SW480 (cell line): ENCODE measurements at places on chromosomes 13 and 19.

- DNase-seq = no peak
These were observed 32.2 kb downstream of the MTRF1 start for GRCh38 chr13:41231025-41231677.

DNA sequence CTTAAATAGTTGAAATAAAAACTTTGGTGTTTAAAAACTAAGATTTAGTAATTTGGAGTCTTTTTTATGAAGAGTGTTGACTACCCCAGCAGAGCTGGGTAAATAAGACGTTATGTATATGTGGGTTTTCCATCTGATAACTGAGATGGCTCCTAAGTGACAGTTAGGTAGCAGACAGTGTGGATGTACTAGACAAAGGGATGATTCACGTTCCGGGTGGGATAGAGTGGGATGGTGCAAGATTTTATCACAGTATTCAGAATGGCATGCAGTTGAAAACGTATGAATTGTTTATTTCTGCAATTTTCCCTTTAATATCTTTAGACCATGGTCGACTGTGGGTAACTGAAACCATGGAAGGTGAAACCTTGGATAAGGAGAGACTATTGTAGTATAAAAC is 50.4 kb downstream of the NAA16 start:
- DNase-seq = no peak

DNA sequence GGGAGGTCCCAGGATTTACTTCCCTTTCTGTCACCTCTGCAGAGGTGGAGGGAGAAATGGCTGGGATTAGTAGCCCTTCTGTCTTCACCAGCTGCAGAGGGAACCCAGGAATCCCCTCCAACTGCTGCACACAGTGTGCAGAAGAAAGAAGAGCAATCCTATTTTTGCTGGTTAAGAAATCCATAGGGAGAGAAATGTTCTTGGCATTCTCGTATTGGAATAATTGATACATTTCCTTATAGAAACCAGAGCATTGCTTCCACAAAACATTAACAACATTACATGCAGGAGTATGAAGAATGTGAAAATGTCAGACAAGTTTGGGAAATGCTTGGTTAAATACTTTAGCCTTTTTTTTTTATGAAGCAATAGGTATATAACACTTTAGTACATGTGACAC is 48.3 kb upstream of the KLF12 start:
- DNase-seq = no peak

GRCh38 chr13:38898481-38898880 is 92.2 kb downstream of the STOML3 start:
- DNase-seq = no peak

- peak; percentile 36 for DNase-seq
These were observed 654 bp downstream of the STAP2 start for GRCh38 chr19:4337906-4338440.

DNA sequence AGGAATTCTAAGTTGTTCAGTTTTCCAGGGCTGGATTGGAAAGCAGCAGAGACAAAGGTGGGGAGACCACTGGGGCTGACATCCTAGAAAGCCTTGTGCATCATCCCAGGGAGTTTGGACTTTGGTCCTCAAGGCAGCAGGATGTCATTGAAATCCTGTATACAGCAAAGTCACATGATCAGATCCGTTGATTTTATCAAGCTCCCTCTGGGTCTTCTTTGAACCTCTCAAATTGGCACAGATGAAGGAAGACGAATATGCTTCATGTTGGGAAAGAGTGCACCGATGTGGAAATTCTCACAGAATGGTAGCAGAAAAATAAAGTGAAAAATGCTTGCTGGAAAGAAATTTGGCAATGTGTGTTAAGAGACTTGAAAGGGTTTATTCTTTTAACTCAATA is 149.8 kb upstream of the TMTC4 start:
- DNase-seq = no peak

GRCh38 chr13:76621705-76622104 is 264.5 kb downstream of the KCTD12 start:
- DNase-seq = no peak

GRCh38 chr13:57018915-57019314 is 121.8 kb upstream of the PRR20A start:
- no peak for DNase-seq

GRCh38 chr19:13493516-13494310 is 12.6 kb downstream of the CACNA1A start:
- DNase-seq = no peak

DNA sequence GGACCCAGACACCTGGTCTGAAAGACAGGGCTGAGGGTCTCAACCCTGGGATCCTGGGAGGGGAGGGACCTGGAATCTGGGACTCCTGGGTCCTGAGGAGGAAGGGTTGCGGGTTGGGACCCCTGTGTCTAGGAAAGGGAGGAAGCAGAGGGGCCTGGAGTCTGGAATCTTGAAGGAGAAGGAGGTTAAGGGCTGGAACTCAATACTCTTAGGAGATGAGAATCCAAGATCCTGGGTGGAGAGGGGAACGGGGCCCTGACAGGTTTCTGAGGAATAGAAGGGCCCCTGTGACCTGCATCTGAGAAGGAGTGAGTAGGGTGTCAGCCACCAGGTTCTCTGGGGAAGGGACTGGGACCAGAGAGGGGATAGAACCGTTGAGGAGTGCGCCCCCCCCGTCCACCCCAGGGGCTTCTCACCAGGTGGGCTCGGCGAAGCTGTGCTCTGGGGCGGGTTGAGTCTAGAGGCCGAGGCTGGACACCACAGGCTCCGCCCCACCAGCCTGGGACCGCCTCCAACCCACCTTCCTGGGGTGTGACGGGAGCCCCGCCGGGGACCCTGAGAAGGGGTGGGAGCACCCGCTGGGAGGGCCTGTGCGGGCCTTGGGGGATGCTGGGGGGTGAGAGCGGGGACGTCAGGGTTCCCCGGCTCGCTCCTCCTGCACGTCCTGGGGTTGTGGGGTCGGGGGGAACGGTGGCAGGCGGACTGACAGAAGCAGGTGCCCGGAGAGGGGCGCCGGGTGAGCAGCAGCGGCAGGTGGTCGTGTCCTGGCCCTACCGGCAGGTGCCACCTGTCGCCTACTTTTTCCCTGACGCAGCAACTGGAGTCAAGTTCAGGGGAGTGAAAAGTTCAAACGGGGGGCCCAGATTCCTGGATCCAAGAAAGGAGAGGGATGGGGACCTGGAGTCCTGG is at the start of gene MAMSTR:
Gene MAMSTR, minus strand, starts transcription at position 463 of the 909 bp plus-strand sequence. CDS start 694 bp downstream, outside the sequence.
- no peak for DNase-seq

DNA sequence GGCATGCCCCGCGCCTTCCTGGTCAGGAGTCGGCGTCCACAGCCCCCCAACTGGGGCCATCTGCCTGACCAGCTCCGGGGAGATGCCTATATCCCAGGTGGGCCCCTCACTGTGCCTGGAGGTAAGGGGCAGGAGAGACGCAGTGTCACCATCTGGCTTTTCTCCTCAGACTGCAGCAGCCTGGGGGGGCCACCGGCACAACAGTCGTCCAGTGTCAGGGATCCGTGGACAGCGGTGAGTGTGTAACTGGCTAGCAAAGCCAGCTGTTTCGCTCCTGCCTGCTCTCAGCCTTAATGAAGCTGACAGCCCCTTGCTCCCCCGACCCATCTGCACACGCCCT is 227 bp downstream of the OVOL3 start:
- DNase-seq = no peak

DNA sequence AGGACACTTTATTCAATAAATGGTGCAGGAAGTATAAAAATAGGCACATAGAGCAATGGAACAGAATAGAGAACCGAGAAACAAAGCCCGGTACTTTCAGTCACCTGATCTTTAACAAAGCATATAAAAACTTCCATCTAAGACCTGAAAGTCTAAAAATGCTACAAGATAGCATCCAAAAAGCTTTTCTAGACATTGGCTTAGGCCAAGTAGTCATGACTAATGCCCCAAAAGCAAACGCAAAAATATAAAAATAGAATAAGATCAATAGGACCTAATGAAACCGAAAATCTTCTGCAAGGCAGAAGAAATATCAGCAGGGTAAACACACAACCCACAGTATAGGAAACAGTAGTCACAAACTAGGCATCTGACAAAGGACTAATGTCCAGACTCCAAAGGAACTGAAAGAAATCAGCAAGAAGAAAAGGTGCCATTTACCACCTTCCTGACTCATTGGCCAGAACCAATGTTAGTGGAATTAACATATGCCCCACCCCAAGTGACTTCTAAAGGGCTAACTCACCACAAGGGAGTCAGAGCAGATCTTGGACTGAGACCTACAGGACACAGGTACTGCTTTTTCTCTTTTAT is 40.8 kb upstream of the CEACAM21 start:
- peak; percentile 16 for DNase-seq

DNA sequence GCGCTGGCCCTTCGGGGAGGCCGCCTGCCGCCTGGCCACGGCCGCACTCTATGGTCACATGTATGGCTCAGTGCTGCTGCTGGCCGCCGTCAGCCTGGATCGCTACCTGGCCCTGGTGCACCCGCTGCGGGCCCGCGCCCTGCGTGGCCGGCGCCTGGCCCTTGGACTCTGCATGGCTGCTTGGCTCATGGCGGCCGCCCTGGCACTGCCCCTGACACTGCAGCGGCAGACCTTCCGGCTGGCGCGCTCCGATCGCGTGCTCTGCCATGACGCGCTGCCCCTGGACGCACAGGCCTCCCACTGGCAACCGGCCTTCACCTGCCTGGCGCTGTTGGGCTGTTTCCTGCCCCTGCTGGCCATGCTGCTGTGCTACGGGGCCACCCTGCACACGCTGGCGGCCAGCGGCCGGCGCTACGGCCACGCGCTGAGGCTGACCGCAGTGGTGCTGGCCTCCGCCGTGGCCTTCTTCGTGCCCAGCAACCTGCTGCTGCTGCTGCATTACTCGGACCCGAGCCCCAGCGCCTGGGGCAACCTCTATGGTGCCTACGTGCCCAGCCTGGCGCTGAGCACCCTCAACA is 1.2 kb downstream of the F2RL3 start:
- DNase-seq = no peak

DNA sequence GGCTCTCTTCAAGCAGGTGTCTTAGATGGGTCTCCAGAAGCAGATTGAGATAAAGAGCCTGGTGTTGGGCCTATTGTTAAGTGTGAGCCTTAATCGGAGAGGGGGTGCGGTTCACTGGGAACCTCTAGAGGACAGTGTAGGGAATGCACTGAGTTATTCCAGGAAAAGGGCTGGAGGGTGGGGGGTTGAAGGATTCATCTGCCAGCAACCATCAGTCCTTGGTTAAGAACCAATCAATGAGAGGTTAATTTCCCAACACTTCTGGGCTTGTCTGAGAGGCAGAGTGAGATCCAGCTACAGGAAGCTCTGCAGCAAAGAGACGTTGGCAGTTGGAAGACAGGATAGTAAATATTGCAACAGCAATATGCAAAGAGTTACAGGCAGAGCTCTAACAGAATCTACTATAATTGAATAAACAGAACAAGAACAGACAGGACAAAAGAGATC is 28.7 kb downstream of the CYP4F2 start:
- peak; percentile 54 for DNase-seq

- no peak for DNase-seq
These were observed 11.4 kb downstream of the GPR180 start for GRCh38 chr13:94613051-94613450.

DNA sequence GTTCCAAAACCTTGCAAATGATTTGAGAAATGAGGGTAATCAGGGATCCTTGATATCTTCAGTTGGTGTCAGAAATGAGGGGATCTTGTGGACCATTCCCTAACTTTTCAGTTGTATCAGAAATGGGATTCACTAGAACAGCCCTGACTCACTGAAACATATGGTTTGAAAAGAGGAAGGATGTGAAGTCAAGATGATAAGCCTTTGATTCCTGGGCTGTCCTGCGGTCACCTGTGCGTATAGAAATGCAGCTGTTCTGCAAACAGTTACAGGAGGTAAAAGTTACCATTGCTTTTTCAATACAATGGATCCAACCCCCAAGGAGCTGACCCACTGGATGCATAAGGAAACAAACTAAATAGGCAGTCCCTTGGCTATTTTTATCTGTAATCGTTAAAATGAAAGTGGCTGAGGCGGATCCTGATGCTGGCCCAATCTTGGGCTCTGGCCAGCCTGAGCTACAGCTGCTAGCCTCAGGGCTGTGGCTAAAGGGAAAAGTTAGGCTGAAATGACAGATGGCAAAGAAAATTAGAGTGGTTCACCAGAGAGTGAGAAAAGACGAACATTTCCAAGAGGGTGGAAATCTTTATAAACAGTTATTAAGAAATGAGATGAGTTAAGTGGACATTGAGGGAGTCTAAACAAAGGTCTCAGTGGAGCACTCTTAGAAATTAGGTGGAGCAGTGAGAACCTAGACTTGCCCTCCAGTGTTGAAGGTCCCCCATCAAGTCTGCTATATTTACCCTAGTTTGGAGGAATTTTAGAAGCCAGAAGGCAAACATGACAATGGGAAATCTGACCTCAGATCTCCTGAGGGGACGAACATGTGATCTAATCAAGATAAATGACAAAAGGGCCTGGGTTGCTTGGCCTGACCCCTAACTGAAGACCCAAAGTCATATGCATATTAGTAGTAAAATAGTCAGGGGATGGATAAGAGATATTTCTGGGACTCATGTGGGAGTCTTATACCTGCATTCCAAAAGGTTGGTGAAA is 7.6 kb downstream of the SIGLECL1 start:
- no peak for DNase-seq

- DNase-seq = no peak
These were observed 113.5 kb upstream of the PABPC3 start for GRCh38 chr13:24982333-24982999.

- peak; percentile 32 for DNase-seq
These were observed 7.9 kb upstream of the JUNB start for GRCh38 chr19:12783291-12783848.

GRCh38 chr19:16376649-16377048 is 52.0 kb downstream of the KLF2 start:
- DNase-seq = no peak

- DNase-seq = no peak
These were observed 111.5 kb upstream of the ZNF507 start for GRCh38 chr19:32233885-32234284.

DNA sequence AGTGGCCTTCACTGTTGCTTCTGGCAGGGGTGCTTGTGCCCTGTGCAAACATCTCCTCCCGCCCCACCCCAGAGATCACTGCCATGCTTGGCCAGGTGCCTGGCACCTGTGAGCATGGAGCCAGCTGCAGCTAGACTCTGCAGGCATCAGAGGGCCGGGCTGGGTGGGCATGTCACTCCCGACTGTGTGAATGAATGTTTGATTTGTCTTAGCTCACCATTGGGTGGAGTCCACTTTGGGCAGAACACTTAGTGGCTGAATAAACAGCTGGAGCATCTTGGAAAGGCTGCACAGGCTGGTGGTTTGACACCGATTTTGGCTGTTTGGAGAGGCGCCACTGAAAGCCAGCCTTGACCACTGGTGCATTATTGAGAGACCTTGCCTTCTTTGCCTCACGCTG is 267.3 kb downstream of the DLEU7 start:
- DNase-seq = no peak

DNA sequence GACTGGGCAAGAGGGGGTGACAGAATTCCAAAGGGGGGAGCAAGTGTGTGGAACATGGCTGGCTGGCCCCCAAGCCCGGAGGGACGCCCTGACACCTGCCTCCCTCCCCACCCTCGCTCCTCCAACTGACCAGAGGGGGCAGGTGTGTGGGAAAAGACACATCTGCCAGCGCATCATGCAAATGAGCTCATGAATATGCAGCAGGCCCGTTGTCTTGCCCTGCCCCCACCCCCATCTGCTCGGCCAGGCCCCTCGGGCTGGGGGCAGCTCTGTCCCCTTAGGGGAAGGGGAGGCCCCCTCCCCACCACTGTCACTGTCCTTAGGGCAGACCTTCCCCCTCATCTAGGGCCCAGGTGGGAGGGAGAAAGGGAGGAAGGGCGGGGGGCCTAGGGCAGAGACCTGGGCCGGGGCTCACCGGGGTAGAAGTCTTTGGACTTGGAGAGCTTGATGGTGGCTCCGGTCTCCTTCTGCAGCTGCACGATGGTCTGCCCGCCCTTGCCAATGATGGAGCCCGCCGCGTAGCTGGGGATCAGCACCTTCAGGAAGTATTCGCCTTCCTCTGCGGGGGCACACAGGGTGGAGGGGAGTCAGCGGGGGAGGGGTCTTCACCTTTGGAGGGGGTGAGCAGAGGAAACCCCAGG is 12.9 kb downstream of the NOVA2 start:
- peak; percentile 31 for DNase-seq

GRCh38 chr13:86108334-86108733 is 309.1 kb upstream of the SLITRK6 start:
- no peak for DNase-seq
